Mesenteric fat pad (tissue), 1 donor: ENCODE measurements at places on chromosomes 4 and X.

GRCh38 chrX:123833387-123833786 is 26.5 kb upstream of the XIAP start:
- no peak for DNase-seq

GRCh38 chr4:105350859-105351490 is 122.9 kb downstream of the PPA2 start:
- no peak for DNase-seq

DNA sequence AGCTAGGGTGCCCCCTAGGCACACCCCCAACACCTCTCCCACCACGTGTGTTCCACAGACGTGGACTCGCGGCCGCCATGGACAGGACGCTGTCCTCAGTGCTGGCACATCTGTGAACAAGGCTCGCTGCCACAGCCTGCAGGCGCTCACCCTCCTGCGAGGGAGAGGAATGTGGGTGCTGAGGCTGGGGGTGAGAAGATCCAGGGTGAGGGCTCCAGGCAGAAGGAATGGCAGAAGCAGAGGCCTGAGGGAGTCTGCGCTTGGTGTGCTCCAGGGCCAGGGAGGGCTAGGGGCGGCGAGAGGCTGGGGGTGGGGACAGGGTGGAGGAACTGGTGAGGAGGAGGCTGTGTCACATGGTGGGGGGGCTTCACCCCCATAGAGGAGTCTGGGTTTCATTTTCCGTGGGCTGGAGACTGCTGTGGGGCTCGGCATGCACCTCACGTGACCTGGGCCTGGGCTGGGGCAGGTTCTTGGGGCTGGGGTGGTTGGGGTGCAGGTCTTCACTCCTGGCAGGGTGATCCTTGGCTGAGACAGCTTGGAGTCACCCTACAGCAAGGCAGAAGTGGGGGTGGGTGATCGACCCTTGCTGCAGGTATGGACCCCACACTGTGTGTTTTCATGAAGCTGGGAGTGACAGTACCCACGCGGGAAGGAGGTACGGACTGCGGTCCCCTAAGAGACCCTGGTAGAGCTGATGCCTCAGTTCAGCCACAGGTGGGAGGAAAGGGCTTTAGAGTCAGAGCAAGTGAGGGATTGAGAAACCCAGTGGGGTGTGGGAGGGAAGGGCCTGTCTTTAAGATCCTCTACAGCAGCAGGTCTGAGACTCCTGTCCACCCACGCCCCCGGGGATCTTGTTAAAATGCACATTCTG is 103.7 kb downstream of the PSAPL1 start:
- no peak for DNase-seq

DNA sequence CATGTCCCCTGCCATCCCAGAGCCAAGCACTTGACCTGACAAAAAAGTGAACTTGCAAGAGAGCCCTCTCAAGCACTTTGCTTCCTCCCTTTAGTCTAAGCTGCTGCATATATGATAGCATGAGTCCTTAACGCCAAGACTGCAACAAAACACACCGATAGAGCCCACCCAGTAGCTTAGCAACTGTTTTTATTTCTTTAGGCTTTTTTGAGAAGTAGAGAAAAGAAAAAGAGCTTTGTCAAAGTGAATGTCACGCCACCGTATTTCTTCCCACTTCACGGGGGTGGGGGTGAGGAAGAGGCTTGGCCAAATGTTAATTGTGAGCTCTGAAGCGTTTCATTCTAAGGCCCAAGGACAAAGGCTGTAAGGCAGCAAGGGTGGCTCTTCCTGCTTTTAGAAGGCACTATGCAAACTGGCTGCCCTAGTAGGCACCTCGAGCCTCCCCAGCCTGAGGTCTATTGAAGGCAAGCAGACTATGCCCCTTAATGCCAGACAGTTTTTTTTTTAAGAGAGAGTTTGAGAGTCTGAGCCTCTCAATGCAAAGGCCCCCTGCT is 138.6 kb downstream of the HS6ST2 start:
- no peak for DNase-seq

- DNase-seq: no peak
These were observed 69.4 kb upstream of the SPANXB1 start for GRCh38 chrX:140933016-140933415.

GRCh38 chrX:121103381-121103780 is 56.0 kb downstream of the GLUD2 start:
- no peak for DNase-seq

DNA sequence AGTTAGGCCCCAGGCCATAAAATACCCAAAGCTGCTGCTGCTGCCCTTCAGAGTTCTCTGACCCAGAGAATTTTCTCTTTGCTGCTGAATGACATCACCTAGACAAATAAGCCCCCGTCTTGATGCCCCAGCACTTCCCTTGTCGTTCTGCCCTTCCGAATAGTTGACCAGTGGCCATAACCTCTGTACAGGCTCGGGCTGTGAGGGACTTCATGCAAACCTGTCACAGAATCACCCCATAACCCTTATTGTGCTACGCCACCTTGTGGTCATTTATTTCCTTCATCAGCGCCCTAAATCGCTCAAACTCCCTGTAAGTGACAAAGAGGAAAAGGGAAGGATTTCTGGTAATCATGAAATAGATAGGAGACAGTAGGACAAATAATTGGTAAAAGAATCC is 18.8 kb downstream of the SPACA5 start:
- DNase-seq: no peak

DNA sequence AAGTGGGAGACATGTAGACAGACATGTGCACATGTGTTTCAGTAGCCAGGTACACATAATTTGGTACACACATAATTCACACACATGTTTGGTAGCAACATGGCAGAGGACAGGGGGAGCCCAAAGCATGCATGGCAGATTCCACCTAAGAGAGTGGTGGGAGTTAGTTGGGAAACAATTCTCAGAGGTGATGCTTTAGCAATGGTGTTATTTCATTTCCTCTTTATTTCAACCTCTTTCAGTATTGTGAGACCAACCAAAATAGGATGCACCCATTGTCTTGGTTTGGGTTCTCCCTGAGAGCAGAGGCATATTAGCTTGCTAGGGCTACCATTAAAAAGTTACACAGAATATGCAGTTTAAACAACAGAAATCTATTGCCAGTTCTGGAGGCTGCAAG is 92.2 kb upstream of the ANXA3 start:
- DNase-seq: no peak

DNA sequence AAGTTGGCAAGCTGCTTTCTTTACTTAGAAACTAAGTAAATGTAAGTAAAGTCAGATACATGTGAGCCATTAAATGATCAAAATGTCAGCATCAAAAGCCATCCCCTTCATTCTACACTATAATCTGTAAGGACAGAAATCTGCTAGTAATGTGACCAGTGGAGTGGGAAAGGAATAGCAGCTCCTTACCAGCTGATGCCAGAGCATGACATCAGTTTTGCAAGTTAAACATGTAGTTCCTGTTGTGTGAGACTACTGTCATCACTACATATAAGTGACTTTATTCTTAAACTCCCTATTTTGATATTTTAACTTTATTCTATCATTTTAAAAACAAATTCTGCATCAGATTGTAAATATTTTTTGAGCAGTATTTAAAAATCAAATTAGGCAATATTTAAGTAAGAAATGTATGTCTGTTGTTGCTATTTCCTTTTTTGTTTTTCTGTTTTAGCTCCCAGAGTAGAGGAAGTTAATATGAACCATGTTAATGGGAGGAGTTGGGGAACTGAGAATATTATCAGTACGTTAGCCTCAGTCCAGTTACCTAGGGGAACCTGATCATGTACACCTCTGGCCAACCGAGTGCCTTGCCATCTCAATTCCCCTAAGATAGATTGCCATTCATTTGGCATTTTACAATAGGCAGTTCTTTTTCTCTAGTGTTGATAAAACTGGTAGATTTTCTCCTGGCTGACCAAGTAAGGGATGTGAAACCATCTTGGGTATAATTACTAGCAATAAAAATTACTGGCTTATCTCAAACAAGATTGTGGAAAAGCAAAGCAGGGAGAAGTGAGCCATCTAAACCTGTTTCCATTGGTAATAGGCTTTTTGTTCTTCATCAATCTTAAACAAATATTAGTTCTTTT is 34.7 kb downstream of the CCNI start:
- no peak for DNase-seq

- DNase-seq: peak; percentile 94
These were observed 2.1 kb downstream of the PLCXD1 start for GRCh38 chrX:283115-283845.

- no peak for DNase-seq
These were observed 2394.2 kb upstream of the AGA start for GRCh38 chr4:179836179-179837075.

GRCh38 chrX:8815460-8816065 is 14.4 kb upstream of the FAM9A start:
- no peak for DNase-seq

DNA sequence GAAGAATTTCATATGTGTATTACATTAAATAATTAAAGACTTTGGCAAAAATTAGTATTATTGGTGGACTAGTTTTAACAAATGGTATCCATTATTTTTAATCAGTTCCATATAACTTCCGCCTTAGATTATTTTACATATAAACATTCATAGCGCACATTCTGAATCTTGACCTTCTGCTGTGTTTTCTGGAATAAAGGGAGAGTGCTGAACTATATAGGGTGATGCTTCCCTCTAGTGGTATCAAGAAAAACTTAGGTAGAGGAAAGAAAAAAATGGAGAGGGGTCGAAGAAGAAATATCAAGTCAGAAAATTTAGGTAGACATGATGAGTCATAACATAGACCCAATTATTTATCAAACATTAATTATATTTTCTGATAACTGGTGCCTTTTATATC is 155.6 kb upstream of the PACRGL start:
- no peak for DNase-seq

DNA sequence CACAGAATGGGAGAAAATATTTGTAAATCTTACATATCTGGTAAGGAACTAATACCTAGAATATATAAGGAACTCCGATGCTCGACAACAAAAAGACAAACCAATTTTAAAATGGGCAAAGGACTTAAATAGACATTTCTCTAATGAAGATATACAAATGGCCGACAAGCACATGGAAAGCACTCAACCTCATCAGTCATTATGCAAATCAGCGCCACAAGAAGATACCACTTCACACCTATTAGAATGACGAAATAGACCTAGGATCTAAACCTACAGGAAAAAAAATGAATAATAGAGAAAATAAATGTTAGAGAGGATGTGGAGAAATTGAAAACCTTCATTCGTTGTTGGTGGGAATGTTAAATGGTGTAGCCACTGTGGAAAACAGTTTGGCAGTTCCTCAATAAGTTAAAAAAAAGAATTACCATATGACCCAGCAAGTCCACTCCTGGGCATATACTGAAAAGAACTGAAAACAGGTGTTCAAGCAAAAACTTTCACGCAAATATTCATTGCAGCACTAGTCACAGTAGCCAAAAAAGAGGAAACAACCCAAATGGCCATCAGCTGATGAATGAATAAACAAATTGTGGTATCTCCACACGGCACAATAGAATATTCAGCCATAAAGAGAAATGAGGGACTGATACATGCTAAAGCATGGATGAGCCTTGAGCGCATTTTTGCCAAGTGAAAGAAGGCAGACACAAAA is 57.3 kb upstream of the WDR19 start:
- DNase-seq: no peak

DNA sequence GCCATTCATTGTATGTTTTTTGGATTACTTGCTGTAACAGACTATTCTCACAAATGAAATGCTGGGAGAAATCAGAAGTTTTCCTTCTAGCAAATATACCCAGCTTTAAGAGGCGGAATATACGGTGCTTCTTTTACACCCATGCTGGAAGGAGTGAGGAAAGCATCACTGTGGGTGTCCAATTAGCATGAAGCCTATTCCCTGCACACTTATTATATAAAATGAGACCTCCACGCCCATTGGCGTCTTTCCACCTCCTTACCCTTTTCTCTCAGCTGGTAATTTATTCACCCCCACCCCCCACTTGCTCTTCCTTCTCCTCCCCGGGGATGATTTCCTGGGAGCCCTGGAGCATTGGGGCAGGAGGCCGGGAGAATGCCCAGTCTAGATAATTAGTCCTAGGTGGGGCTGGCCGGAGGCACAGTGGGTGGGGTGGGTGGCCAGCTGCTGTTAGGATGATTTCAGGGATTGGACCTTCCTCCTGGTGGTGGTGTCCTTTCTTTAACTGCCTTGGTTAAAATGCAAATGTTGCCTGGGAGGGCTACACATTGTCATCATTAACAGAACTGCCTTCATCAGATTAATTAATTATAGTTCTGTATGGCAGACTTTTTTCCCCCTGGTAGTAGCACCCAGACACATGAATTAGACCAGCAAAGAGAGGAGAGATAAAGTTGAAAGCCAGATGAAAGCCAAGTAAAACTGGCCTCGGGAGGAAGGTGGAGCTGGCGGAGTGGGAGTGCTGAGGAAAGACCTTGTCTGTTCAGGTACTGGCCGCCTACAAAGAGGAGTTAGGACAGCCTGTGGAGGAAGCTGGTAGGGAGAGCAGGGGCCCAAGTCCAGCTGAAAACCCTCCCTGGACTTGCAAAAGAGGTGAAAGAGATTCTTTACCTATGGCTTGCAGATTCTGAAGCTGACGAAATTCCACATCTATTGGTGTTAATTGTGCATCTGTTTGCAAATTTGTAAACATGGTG is 11.4 kb downstream of the SHROOM2 start:
- DNase-seq: no peak

DNA sequence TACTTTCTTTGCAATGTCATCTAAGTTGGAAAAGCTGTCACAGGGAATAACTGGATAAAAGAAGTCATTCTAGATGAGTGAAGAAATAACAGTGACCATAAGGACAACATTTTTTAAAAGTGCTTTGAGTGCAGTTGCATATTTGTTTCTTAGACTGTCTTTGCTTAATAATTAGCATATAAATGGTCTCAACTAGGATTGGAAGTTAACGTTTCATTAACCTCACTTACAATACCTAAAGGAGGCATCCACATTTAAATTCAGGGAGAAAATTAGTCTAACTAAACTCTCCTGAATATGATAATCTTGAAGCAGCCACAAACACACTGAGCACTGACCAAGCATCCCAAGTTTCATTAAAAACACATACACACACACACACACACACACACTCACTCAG is 780.7 kb downstream of the PCDH18 start:
- no peak for DNase-seq
